ENCODE measurements at places on chromosomes 16 and 17. TPM values are rescaled to one million over a fixed set of nuclear protein-coding genes. Genes with fewer than 3 reads are reported as not detected.
A peak's percentile ranks its signal among the peaks of the same experiment; 100 is the strongest.

GRCh38 chr17:22233382-22233781, 541.1 kb downstream of the KCNJ18 start:
- H3K4me1 ChIP-seq, result no peaks in the 10 kb centered on the region
- no peak overlapping the region for H3K4me3 ChIP-seq
- no peak for DNase-seq
- no peaks in the 10 kb centered on the region for H3K27me3 ChIP-seq
- no peaks in the 10 kb centered on the region for H3K36me3 ChIP-seq

DNA sequence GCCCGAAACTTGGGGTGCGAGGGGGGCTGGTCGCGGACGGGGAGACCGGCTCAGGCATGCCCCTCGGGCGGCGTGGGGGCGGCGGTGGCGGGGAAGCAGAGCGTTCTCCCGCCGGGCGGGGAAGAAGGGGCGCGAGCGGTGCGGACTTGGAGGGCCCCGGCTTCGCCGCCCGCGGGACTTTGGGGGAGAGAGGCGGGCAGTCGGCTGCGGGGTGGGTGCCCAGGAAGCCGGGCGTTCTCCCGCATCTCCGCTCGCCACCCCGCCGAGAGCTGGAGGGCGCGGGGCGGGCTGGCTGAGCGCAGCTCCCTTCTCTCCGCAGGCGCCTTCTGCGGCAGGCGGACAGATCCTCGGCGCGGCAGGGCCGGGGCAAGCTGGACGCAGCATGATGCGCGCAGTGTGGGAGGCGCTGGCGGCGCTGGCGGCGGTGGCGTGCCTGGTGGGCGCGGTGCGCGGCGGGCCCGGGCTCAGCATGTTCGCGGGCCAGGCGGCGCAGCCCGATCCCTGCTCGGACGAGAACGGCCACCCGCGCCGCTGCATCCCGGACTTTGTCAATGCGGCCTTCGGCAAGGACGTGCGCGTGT, 772 bp downstream of the NTN1 start:
- peaks cover 10% of the 10 kb centered on the region for H3K4me1 ChIP-seq
- H3K27ac ChIP-seq, result no peak overlapping the region

DNA sequence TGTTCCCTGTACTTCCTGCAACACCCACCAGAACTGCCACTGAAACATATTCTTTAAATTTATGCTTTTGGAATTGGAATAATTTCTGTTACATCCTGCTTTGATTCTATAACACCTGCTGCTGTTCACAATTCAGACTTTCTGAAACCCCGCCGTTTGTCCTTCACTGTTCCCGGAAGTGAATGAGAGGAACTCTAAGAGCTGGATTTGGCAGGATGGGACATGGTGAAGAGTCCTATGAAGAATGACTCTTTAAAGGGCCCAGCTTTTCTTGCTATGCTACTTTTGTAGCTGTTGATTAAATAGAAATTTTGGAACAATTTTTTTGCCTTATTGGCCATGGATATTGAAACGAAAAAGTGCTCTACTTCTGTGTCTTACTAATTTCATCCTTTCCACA, 8.9 kb downstream of the AP2B1 start:
- H3K4me1 ChIP-seq, result no peaks in the 10 kb centered on the region
- no peaks in the 10 kb centered on the region for H3K27me3 ChIP-seq
- H3K4me3 ChIP-seq, result no peak overlapping the region
- no peak overlapping the region for H3K27ac ChIP-seq
- H3K36me3 ChIP-seq, result peaks cover 32% of the 10 kb centered on the region

DNA sequence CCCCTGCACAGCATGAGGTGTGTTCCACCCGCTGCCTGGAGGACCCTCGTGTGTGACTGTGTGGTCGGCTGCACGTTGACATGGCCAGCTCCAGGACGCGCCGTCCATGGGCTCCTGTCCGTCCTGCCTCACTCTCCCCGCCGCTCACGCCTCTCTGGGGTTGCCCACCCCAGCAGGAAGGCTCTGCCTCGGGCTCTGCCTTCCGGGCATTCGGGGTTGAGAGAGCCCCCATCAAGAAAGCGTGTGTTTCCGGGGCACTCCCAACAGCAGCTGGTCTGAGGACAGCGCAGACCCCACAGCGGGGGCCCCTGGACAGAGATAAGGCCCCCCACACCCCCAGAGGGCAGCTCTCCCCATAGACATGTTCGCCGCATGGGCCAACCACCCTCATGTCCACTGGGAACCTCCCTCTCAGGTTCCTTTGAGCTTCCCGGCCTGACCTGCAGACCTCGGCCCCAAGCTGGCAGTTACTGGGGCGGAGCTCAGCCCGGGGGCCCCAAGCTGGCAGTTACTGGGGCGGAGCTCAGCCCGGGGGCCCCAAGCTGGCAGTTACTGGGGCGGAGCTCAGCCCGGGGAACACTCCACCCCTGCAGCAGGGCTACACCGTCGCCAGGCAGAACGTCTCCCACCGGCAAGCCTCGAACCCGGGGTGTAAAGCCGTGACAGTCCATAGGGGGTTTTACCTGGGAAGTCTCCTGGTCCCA, 8.4 kb upstream of the PIEZO1 start:
- no peaks in the 10 kb centered on the region for H3K4me1 ChIP-seq
- no peak overlapping the region for H3K4me3 ChIP-seq
- H3K27me3 ChIP-seq, result no peaks in the 10 kb centered on the region
- H3K27ac ChIP-seq, result no peak overlapping the region

DNA sequence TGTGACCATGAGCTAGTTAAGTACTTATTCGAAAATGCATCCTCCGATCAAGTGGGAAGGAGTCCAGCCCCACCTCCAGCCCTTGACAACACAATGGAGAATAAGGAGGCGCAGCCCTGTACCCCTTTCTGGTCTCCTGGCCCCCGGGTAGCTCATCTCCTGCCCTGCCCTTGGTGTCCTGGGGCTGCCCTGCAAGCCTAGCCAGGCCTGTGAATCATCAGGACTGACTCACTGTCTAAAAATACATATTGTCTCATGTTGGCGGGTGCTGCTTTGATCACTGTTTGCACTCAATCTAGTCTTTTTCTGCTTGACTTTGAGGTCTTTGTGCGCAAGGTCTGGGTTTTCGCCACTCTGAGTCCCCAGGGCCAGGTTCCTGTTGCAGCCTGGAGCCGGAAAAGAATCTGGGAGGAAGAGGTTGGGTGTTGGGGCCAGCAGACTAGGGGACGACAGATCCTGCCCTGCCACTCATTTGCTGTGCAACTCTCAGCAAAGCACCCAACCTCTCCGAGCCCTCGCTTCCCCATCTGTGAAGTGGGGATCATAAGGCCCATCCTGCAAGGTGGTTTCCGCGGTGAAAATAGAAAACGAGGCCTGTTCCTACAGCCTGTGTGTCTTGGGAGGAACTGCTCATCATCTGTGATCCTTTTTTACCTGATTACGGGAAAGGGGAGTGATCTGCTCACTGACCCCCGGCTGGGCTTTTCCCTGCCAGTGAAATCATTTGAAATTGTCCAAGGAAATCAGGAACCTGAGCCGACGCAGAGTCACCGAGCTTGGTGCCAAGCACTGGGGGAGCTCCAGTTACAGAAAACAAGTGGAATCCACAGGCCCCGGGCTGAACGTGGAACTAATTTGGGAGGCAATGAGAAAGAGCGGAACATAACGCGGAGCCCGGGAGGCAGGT, 230.4 kb downstream of the PARN start:
- H3K36me3 ChIP-seq, result no peaks in the 10 kb centered on the region
- no peaks in the 10 kb centered on the region for H3K27me3 ChIP-seq
- H3K4me1 ChIP-seq, result peaks cover 51% of the 10 kb centered on the region
- DNase-seq, result peak; percentile 85

DNA sequence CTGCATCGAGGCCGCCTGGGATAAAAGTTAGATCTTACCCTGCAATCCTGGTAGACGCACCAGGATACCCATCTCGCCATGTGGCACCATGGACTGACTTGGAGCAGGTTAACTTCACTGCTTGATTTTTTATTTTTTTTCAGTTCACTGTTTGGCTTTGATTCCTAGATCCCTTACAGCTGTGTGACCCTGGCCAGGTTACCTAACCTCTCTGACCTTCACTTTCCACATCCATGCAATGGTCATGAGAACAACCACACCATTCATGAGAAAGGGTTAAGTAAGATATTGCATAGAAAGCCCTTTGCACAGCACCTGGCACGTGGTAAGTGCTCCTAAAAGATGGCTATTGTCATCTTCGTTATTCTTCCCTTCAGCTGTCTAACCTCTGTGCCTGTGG, 230.5 kb downstream of the SOX9 start:
- no peak for DNase-seq
- no peaks in the 10 kb centered on the region for H3K27me3 ChIP-seq
- no peak overlapping the region for H3K27ac ChIP-seq
- H3K36me3 ChIP-seq, result no peaks in the 10 kb centered on the region
- H3K4me1 ChIP-seq, result no peaks in the 10 kb centered on the region

DNA sequence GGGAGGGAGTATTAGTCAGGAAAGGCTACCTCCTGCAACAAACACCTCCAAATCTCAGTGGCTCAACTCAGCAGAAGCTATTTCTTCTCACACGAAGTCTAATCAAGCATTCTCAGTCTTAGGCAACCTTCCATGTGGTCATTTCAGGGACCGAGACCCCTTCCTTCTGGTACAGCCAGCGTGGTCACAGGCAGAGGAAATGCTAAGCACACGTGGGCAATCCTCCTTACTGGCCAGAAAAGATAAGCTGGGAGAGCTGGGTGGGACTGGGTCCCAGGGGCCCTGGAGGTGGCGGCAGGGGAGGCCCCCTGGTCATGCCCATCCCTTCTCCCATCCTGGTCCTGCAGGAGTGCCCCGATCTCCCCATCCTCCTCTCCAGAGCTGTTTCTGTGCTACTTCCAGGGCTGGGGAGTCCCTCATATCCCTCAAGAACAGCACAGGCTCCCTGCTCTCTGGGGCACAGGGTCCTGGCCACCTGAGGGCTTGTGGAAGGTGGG, 5.7 kb upstream of the CX3CL1 start:
- H3K27ac ChIP-seq, result no peak overlapping the region
- H3K4me3 ChIP-seq, result no peak overlapping the region
- DNase-seq, result no peak

- no peaks in the 10 kb centered on the region for H3K27me3 ChIP-seq
- H3K4me3 ChIP-seq, result no peak overlapping the region
- H3K4me1 ChIP-seq, result peaks cover 41% of the 10 kb centered on the region
- no peak for DNase-seq
- H3K36me3 ChIP-seq, result 0 out of 2 replicates have a peak, but pooled peaks cover 6% of the 10 kb centered on the region
Measured at GRCh38 chr17:64110379-64111152, 19.4 kb downstream of the ERN1 start.

GRCh38 chr16:58046054-58046881, 20.7 kb downstream of the MMP15 start:
- no peaks in the 10 kb centered on the region for H3K36me3 ChIP-seq
- no peaks in the 10 kb centered on the region for H3K27me3 ChIP-seq
- DNase-seq, result no peak
- no peak overlapping the region for H3K4me3 ChIP-seq
- no peak overlapping the region for H3K27ac ChIP-seq

C16orf86 gene
- total RNA-seq, result 0.46 TPM

RAB40C gene
- 43.6 TPM for total RNA-seq
